ENCODE measurements at places on chromosomes 13 and 19.

GRCh38 chr13:92602560-92602959 is 624.0 kb upstream of the GPC6 start:
- DNase-seq: no peak

GRCh38 chr13:113058129-113058987 is 47.2 kb upstream of the F7 start:
- DNase-seq: no peak

DNA sequence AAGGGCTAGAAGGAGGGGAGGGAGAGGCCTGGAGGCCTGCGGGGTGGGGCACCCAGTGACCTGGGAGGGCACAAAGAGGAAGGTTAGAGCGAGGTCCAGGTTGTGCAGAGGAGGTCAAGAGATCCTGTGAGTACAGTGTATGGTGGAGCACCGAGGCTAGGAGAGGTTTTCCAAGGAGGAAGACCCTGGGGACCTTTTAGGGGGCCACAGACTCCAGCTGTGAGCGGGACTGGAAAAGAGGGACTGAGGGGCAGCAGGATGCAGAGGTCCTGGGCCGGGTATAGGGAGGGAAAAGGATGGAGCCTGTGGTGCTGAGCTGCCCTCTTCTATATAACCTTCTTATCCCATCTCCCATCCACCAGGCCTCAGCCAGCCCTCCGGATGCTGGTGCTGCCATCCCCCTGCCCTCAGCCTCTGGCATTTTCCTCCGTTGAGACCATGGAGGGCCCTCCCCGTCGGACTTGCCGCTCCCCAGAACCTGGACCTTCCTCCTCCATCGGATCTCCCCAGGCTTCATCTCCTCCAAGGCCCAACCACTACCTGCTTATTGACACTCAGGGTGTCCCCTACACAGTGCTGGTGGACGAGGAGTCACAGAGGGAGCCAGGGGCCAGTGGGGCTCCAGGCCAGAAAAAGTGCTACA is 863 bp downstream of the ZNF581 start:
- DNase-seq: no peak

DNA sequence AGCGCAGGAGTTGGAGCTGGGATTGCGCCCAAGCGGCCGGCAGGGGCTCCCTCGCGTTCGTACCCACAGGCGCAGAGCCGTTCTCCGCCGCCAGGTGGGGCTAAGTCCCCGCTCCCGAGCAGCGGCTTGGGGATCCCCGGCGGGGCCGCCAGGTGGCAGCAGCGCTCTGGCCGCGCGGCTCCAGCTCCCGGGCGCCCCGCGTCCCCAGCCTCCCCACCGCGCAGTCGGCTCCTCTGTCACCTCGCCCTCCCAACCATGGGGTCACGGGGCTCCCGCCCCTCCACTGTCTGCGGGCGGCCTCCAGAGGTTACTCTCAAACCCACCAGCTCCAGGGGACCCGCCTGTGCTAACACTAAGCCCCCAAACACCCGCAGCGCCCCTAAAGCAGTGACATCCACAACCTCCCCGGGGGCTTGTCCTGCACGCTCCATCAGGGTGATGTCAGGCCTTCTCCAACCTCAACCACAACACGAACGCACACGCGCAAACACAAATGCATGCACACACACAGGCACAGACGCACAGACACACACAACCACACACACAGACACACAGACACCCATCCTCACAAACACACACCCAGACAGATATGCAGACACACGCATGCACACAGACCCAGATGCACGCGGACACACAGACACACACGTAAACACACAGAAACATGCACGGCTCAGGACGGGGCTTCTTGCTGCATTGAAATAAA is 18.4 kb upstream of the KCTD15 start:
- DNase-seq: peak; percentile 55

GRCh38 chr19:16403151-16403977 is 68.4 kb downstream of the EPS15L1 start:
- no peak for DNase-seq

- DNase-seq: no peak
These were observed 52.8 kb downstream of the GADD45B start for GRCh38 chr19:2528675-2529101.

GRCh38 chr19:18473003-18473705 is 35.2 kb upstream of the ISYNA1 start:
- no peak for DNase-seq

DNA sequence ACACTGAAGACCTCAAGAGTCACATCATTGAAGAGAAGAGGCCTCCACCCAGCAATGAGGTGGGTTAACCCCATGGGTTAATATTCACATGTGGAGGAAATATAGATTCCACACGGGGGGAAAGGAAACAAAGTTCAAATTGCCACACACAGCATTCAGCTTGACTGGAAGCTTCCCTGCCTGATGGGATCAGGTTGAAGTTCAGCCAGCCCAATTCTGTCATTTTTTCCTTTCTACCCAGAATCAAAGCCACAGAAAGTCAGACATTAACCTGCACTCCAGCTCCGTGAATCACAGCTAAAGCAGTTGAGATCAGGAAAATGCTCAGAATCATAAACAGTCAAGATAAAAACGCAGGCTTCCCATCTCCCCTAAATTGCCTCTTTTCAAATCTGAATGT is 208.7 kb upstream of the OBI1 start:
- no peak for DNase-seq

- DNase-seq: no peak
These were observed 191.6 kb downstream of the TM9SF2 start for GRCh38 chr13:99692854-99693253.

- DNase-seq: no peak
These were observed 5.4 kb downstream of the COL4A2 start for GRCh38 chr13:110312339-110313031.

GRCh38 chr13:20359335-20359734 is 127.2 kb upstream of the GJB6 start:
- no peak for DNase-seq

DNA sequence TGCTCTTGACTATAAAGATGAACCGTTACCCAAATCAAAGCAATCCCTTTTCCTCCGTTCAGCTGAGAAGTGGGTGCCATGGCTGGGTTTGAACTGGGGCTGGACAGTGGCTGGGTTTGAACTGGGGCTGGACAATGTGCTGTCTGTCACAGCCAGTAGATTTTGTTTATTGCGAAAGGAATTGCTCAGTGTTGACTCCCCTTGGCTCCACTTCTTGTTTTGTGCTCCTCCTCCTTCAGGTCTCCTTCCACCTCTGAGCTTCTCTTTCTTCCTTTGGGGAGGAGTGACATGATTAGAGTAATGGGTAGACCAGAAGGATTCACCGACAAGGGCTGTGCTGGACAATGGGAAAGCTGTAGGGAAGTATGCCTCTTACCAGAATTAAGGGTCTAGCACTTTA is 19.4 kb upstream of the MBNL2 start:
- no peak for DNase-seq

DNA sequence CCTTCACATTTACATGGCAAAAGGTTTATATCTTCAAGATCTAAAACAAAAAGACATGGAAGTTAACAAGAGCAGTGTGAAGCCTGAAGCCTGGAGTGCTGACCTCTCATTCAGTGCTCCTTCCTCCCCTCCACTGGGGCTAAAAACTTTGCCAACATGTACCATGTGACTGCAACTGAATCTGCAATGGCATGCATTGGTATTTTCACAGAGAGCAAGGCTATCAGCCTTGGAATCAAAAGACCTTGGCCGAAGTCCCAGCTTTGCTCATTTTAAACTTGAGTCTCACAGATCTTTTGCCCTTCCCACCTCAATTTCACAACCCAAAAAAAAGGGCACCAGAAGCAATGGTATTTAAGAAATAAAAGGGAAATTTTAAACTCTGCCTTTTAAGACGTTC is 325.1 kb downstream of the DCT start:
- no peak for DNase-seq

Measured in CMK (cell line).